ENCODE measurements at places on chromosomes 4 and X.

- DNase-seq = peak; percentile 1
Measured at GRCh38 chr4:7425124-7425523, 9.6 kb downstream of the PSAPL1 start.

DNA sequence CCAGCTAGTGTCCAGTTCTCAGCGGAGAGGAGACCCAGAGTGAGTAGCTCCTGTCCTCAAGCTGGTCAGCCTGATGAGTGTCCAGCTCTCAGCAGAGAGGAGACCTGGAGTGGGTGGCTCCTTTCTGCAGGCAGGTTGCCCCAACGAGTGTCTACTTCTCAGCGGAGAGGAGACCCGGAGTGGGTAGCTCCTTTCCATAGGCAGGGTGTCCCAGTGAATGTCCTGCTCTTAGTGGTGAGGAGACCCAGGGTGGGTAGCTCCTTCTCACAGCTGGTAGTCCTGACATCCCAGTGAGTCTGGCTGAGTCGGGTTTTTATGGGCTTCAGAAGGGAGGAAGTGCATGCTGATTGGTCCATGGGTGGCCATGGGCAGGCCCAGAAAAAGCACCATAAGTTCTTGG lies 55.7 kb upstream of the NUDT6 start:
- no peak for DNase-seq

DNA sequence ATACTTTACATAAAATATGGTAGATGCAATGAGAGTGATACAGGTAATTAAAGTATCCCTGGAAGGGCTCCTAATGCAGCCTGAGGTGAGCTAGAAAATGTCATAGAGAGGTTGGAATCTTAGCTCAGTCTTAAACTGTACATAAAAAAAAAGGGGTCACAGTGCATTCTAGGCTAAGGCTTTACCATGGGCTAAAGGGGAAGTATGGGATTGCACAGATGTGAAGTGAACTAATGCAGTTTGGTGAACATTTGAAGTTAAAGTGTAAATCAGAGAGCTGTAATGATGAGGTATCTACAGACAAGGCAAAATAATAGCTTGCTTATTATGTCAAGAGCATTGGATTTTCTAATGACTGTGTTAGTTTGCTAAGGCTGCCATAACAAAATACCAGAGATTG lies 405.9 kb downstream of the ADGRL3 start:
- no peak for DNase-seq

DNA sequence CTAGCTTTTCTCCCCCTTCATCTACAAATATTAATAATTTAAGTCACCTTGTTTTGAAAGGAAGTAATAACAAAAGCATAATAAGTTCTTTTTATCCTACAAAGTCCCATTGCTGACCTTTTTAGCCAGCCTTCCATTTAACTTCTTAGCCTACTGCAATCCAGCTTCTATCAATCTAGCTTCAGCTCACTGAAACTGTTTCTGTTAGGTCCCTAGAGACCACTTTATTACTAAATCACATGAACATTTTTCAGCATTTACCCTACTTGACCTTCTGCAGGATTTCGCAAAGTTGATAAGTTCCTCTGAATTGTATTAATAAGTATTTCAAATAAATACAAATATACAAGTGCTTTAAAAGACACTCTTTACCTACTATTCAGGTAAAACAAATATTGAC lies 186.5 kb downstream of the ANTXR2 start:
- DNase-seq = no peak
